ENCODE measurements at places on chromosomes 6 and 20. TPM values are rescaled to one million over a fixed set of nuclear protein-coding genes. Genes with fewer than 3 reads are reported as not detected.
A peak's percentile ranks its signal among the peaks of the same experiment; 100 is the strongest.

GRCh38 chr20:32539026-32539816 is 45.9 kb downstream of the NOL4L start:
- H3K4me3 ChIP-seq: no peak overlapping the region
- H3K27ac ChIP-seq: peak overlapping the region; percentile 73
- no peak for DNase-seq
- no peaks in the 10 kb centered on the region for H3K27me3 ChIP-seq
- no peaks in the 10 kb centered on the region for H3K36me3 ChIP-seq

DNA sequence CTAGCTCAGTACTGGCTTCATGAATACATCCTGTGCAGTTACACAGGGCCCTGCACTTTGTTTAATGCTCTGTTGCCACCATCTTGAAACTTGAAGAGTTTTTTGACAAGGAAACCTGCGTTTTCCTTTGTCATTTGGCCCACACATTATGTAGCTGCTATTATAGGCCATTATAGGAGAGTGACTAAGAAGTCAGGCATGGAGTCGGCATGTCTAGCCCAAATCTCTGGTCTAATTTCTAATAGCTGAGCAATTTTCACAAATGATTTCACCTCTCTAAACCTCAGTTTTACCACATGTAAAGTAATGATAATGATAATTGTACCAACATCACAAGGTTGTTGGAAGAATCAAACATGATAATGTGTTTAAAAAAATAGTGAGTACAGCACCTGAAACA is 67.1 kb upstream of the MYLIP start:
- H3K27ac ChIP-seq: no peak overlapping the region
- peaks cover 16% of the 10 kb centered on the region for H3K27me3 ChIP-seq
- no peak overlapping the region for H3K4me3 ChIP-seq
- no peaks in the 10 kb centered on the region for H3K36me3 ChIP-seq
- DNase-seq: no peak

GRCh38 chr6:1581120-1581991 is 28.4 kb upstream of the FOXC1 start:
- peaks cover 11% of the 10 kb centered on the region for H3K27me3 ChIP-seq
- H3K27ac ChIP-seq: no peak overlapping the region
- H3K36me3 ChIP-seq: no peaks in the 10 kb centered on the region
- peak; percentile 83 for DNase-seq

GRCh38 chr20:54416770-54417169 is 58.6 kb upstream of the DOK5 start:
- no peak for DNase-seq
- H3K4me3 ChIP-seq: no peak overlapping the region
- H3K4me1 ChIP-seq: no peaks in the 10 kb centered on the region
- H3K27ac ChIP-seq: no peak overlapping the region

DNA sequence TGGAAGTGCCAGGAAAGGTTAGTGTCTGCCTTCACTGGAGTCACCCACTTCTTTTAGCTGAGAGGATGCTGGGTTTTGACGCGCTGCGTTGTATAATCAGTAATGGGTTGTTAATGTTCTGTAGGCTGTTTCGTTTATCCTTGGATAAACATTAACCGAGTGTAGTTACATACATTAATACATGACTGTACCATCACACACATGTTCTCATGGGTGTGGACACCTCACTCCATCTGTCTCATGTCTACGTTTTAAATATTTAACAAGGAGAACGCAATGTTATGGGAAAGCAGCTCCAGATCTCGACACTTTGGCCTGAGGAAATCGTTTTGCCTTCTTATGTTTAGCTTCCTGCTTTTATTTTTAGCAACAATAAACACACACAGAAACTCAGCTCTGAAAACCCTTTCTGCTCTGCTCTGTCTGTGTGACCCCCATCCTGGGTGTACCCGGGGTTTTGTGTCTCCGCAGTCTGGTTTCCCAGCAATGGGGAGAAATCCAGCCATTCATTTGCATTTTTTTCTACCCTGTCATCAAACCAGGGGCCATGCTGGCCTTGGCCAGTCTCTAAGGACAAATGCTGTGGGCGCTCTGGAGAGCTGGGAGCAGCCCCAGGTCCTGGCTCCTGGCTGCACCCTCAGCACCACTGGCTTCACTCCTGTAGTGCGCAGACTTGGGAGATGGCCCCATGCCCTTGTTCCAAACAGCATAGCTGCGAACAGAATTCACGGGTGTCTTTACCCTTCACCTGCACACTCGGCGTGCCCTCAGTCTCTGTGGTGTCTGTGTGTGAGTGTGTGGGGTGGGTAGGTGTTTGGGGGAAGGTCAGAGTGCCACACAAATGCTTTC is 110.8 kb downstream of the ERMARD start:
- no peak overlapping the region for H3K4me3 ChIP-seq
- no peaks in the 10 kb centered on the region for H3K4me1 ChIP-seq
- H3K27me3 ChIP-seq: no peaks in the 10 kb centered on the region
- no peak overlapping the region for H3K27ac ChIP-seq
- peak; percentile 60 for DNase-seq
- no peaks in the 10 kb centered on the region for H3K36me3 ChIP-seq

DNA sequence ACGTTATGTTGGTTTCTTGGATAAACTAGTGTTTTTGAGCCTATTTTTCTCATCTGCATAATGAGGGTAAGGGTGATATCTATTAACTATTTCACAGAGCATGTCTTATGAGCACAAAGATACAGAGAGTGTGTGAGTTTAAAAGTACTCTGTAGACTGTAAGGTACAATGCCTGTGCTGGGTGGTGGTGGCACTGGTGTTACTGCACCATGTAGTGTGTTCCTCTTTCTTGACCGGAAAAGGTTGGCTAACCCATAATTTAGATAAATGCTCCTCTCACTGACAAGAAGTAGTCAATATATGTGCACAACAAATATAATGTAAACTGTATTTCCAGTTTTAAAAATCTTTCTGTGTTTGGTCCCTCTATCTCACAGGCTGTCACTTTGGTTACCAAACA is 116.2 kb upstream of the MMS22L start:
- no peaks in the 10 kb centered on the region for H3K36me3 ChIP-seq
- no peak overlapping the region for H3K27ac ChIP-seq
- no peaks in the 10 kb centered on the region for H3K4me1 ChIP-seq
- no peak overlapping the region for H3K4me3 ChIP-seq
- no peak for DNase-seq
- H3K27me3 ChIP-seq: peaks cover 14% of the 10 kb centered on the region

DNA sequence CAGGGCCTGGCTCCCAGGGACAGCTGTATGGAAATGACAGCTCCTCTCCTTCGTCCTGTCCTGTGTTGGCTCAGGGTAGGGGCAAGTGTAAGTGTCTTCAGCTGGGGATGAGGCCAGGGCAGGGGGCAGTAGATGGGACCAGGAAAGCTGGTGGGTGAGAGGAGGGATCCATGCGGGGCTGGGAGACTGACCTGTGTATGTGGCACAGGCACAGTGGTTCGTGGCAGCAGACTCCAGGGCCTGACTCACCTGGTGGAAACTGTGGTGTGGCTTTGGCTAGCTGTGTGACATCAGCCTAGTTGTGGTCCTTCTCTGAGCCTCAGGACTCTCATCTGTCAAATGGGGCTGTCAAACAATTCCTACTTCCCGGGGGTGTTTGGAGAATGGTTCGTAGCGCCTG is 13.7 kb upstream of the SCRT2 start:
- H3K27me3 ChIP-seq: peaks cover 38% of the 10 kb centered on the region
- H3K27ac ChIP-seq: no peak overlapping the region
- H3K4me3 ChIP-seq: no peak overlapping the region
- no peak for DNase-seq

DNA sequence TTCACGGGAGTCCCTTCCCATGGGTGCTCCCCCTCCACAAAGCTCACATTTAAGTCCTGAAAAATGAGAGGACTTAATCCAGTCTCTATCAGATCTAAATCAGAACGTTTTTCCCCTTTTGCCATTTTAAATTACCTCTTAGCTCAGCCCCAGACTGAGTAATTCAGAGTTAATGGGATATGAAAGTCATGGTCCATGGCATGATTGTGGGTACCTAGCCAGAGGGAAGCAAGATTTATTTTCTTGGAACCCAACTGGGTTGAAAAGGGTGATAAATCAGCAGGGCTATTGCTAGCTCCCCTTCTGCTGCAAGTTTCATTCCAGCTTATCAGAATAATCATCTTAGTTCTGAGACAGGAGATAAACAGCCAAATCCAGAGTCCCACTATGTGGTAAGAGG is 320.2 kb upstream of the CHD6 start:
- no peak overlapping the region for H3K27ac ChIP-seq
- no peaks in the 10 kb centered on the region for H3K4me1 ChIP-seq
- no peaks in the 10 kb centered on the region for H3K27me3 ChIP-seq
- H3K36me3 ChIP-seq: no peaks in the 10 kb centered on the region
- DNase-seq: no peak

DNA sequence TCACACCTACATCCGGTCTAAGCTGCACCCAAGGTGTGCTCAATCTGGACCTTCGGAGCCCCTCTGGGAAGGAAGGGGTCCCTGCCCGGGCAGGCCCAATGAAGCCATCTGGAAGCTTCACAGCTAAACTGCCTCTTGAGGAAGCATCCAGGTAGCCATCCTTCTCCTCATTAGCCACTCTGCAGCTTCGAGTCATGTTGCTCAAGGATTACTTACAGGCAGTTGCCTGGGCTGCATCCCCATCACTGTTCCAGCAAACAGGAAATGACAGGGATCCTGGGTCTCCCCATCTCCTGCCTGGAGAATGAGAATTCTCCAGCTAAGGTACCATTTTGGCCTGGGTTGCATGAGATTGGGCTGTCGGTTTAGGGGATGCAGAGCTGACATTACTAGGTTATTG is 91.7 kb downstream of the ERMARD start:
- no peaks in the 10 kb centered on the region for H3K27me3 ChIP-seq
- peak; percentile 64 for DNase-seq

- DNase-seq: no peak
- peaks cover 7% of the 10 kb centered on the region for H3K36me3 ChIP-seq
- peak overlapping the region; percentile 82 for H3K4me3 ChIP-seq
- peak overlapping the region; percentile 91 for H3K27ac ChIP-seq
Observed at GRCh38 chr6:3117912-3118352, 579 bp upstream of the BPHL start.

GRCh38 chr20:33785503-33785902 is 25.6 kb upstream of the CHMP4B start:
- no peak for DNase-seq
- H3K36me3 ChIP-seq: no peaks in the 10 kb centered on the region
- peaks cover 14% of the 10 kb centered on the region for H3K4me1 ChIP-seq
- no peaks in the 10 kb centered on the region for H3K27me3 ChIP-seq
- H3K27ac ChIP-seq: no peak overlapping the region

DNA sequence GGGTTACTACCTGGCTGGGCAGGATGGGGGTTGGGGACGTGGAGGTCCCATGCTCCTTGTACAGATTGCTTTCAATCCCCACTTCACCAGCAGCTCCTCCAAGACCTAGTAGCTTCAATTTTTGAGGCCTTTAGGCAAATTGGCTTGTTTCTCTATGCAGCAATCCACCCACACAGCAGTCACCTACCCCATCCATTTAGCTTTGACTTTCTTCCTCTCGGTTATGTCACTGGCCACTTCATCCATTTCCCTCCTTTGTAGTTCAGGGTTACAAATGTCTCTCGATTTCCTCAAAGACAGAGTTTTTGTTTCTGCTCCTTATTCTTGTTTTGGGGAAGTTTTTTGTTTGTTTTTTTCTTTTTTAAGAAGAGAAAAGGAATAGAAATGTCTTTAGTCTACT is 33.4 kb upstream of the RSPO4 start:
- no peaks in the 10 kb centered on the region for H3K4me1 ChIP-seq
- H3K27me3 ChIP-seq: no peaks in the 10 kb centered on the region
- no peak overlapping the region for H3K27ac ChIP-seq
- no peaks in the 10 kb centered on the region for H3K36me3 ChIP-seq

- H3K4me3 ChIP-seq: no peak overlapping the region
- H3K27me3 ChIP-seq: no peaks in the 10 kb centered on the region
- no peak for DNase-seq
- no peaks in the 10 kb centered on the region for H3K36me3 ChIP-seq
Observed at GRCh38 chr20:2038161-2038560, 44.3 kb upstream of the PDYN start.

- H3K4me1 ChIP-seq: no peaks in the 10 kb centered on the region
- no peaks in the 10 kb centered on the region for H3K36me3 ChIP-seq
- no peak overlapping the region for H3K27ac ChIP-seq
- H3K4me3 ChIP-seq: no peak overlapping the region
- peak; percentile 34 for DNase-seq
Observed at GRCh38 chr20:43022081-43022480, 167.6 kb downstream of the PTPRT start.

DNA sequence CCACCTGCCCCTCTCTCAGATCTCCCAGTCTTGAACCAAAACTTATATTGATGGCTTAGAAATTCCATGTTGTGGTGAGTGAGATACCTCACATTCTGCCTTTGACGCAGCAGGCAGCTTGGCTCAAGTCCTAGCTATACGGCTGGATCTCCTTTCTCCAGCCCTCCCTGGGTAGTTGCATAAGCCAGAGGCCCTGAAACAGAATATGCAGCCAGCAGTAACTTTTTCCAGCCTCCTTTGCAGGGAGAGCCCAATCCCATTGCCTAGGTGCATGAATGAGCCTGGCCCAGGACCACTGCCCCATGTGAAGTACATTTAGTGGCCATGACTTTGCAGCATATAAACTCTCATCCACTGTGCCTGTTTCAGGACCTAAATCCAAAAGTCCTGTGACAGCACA is 202.2 kb upstream of the CDYL start:
- no peaks in the 10 kb centered on the region for H3K27me3 ChIP-seq
- no peak overlapping the region for H3K27ac ChIP-seq
- H3K4me3 ChIP-seq: no peak overlapping the region
- DNase-seq: peak; percentile 11
- H3K36me3 ChIP-seq: peaks cover 12% of the 10 kb centered on the region

DNA sequence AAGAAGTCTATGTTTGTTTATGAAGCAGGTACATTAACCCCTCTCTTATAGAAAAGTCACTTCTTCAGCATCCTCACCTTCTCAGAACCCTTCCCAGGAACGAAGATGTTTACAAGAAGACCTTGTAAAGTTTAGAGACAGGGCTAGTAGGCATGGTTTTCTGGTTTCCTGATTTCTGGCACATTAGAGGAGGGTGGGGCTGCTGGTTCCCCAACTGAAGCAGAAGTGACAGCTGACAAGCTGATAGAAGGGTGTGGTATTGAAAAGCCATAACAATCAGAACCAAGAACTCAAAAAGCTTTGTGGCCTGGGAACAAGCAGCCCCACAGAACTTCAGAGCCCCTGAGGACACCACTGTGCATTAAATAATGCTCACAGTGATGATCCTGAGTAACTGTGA is 91.2 kb downstream of the RTN4IP1 start:
- H3K4me1 ChIP-seq: peaks cover under 1% of the 10 kb centered on the region
- no peak for DNase-seq
- no peak overlapping the region for H3K27ac ChIP-seq
- no peaks in the 10 kb centered on the region for H3K36me3 ChIP-seq
- no peak overlapping the region for H3K4me3 ChIP-seq

DNA sequence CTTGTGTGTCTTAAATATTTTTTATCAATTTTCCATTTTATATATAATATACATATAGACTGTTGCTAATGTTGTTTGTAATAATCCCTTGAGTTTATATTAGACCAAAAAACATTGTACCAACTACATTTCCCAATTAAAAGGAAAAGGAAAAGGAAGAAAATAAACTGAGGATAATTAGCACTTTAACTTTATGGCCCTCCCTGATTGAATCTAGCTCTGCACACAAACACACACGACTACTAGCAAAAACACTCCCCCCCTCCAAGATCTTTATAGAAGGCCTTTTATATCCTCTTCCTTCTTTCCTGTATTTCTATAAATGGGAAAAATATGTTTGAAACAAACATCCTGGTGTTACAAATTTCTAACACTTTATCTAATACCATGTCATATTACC is 276.8 kb downstream of the NKAIN2 start:
- H3K27ac ChIP-seq: no peak overlapping the region
- H3K27me3 ChIP-seq: no peaks in the 10 kb centered on the region
- DNase-seq: no peak
- H3K4me1 ChIP-seq: peaks cover 21% of the 10 kb centered on the region
- H3K36me3 ChIP-seq: no peaks in the 10 kb centered on the region
- no peak overlapping the region for H3K4me3 ChIP-seq

Gene FAM110A
- total RNA-seq: 2.6 TPM

Gene CHRNA4
- not detected for total RNA-seq

Gene IMPG1
- total RNA-seq: not detected

Gene FKBP1A
- total RNA-seq: 187 TPM

Gene TMEM239
- not detected for total RNA-seq

Gene MLN
- total RNA-seq: not detected
